Fibroblast of lung (primary cell): ENCODE measurements at places on chromosomes 2 and 18.

- DNase-seq: peak; percentile 57
Observed at GRCh38 chr2:197599285-197599965, 76.0 kb downstream of the RFTN2 start.

GRCh38 chr2:64565949-64566710 is 42.0 kb downstream of the AFTPH start:
- DNase-seq: no peak

DNA sequence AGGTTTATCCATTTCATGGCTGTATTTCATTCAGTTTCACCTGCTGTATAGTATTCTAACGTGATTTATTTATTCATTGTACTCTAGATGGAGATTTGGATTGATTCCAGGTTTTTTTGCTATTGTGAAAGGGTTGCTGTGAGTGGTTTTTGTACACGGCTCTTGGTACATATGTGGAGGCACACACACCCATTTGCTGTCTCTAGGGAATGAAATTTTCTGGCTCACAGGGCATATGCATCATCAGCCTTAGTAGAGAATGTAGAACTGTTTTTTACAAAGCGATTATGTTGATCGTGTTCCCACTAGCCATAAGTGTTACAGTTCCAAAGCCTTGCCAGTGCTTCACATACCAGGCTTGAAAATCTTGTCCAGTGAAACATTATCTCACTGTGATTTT is 5.1 kb downstream of the SPTBN1 start:
- DNase-seq: no peak

- peak; percentile 47 for DNase-seq
Observed at GRCh38 chr2:70094978-70095719, 7.9 kb downstream of the PCBP1 start.

DNA sequence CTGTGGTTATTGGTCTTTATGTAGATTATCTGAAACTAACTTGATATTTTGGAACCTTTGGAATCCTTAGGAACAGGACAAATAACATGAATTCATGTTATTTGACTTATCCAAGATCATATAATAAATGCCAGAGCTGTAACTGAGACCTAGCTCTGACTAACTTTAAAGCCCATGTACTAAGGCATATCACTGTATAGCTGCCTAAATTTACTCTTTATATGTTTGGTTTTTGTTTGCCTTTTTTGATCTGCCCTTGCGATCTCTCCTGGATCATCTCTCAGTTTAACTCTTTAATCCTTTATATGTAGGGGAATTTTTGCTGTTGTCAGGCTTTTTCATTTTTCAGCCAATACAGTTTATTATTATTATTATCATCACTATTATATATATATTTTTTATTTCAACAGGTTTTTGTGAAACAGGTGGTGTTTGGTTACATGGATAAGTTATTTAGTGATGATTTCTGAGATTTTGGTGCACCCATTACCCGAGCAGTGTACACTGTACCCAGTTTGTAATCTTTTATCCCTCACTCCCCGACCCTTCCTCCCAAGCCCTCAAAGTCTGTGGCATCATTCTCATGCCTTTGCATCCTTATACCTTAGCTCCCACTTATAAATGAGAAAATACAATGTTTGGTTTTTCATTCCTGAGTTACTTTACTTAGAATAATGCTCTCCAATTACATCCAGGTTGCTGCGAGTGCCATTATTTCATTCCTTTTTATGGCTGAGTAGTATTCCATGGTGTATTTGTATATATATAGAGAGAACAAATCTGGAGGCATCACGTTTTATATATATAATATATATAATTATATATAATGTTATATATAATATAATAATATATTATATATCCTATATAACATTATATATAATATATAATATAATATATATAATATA is 48.9 kb downstream of the APLF start:
- DNase-seq: no peak

DNA sequence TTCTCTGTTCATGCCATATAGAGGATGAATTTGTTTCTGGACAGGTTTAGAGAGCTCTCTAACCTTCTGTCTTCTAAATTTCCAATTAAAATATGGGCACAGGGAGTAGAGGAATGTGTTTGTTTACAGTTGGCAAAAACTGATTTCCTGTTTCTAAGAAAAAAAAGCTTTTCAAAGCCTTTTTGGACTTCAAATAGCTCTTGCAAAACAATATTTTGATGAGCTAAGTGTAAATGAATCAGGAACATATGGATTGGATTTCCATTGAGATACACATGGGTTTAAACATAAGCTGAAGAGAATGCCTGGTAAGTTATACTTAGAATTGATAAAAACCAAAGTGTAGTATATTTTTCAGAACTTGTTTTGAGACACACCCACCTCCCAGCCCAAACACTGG is 677.5 kb downstream of the NYAP2 start:
- peak; percentile 30 for DNase-seq

GRCh38 chr2:155866477-155866876 is 466.0 kb downstream of the NR4A2 start:
- no peak for DNase-seq

DNA sequence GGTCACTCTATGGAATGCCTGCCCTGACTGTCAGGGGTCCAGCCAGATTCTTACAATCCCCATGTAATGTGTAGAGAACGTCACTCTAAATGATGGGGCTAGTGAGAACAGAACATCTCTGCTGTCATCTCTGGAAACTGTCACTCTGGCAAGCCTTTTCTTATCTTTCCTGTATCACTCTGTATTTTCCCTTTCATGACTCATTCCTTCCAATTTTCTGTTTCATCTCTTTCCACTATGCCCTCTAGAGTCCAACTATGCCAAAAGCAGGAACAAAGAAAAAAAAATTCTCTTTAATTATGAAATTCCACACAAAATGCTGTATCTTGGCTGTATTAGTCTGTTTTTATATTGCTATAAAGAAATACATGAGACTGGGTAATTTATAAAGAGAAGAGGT is 608.8 kb downstream of the ADCYAP1 start:
- no peak for DNase-seq

- DNase-seq: no peak
Observed at GRCh38 chr2:230957756-230958391, 32.8 kb upstream of the GPR55 start.

DNA sequence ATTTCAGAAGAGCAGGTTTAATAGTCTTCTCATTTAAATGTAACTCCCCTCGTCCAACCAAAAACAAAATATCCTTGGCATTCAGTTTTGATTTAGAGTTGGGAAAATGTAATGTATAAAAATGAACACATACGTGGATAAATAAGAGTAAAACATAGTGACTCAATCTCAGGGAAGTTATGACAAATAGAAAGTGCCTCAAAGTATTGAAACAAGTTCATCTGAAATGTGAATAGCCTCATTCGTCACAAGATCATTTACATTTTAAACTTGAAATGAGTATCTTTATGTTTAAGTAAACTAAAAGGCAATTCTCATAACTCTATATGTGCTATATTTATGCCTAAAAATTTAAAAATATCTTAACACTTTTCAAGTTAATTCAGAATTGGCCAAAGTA is 122.2 kb upstream of the SMAD7 start:
- peak; percentile 19 for DNase-seq

DNA sequence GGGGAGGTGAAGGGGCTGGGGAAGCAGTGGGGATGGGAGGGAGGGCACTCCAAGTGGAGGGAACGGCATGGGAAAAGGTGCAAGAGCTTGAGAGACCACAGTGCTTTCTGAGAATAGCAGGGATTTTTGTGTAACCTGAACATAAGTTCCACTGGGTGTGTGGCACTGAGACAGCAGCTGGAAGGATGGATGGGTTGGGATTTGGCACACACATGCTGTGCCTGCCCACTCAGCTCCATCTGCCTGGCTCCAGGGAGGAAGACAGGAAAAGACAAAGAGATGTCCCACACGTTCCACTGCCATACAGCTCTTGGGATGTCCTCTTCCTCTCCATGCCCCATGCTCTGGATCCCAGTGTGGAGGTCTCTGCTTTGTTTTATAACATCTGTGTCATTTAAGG is 114.1 kb upstream of the TEX51 start:
- DNase-seq: no peak

DNA sequence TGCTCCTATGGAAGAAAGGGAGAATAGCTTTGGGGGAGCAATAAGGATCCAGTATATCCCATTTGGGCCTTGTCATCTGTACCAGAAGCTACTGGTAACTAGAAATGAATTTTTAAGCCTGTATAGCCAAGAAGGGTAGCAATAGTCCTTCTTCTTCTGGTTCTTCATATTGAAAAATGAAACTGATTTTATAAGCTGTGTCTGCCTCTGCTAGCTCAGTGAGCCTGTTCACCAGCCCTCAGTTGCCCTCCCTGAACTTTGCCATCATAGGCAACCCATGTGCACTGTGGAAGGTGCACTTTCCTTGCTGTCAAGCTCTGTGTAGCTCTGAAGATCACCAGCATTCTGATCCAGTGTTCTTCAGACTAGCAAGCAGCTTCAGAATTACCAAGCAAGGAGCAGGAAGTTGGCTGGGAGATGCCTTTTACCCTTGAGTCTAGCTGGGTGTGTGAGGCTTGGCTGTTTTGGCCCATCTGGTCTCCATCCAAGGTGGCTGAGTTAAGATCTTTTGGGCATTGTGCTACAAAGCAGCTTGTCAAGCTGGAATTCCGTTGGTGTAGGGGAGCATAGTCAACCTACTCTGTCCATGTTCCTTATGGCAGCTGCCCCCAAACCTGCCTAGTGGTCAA is 55.8 kb upstream of the MGAT5 start:
- no peak for DNase-seq

DNA sequence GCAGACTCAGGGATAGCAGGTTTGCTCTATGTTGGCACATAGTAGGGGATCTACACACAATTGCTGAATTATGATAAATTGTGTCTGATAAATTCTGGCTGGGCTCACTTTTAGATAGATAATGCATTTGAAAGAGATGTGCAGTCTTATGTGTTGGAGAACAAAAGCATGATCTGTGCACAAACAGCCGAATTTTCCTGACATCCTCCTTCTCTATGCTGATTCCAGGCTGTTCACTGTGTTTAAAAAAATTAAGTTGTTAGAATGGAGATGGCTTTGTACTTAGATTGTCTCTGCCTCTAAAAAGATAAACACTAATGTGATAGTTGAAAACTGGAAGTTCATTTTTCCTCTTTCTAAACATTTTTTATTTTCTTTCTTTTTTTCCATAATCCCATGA is 2.1 kb downstream of the CERS6 start:
- no peak for DNase-seq

DNA sequence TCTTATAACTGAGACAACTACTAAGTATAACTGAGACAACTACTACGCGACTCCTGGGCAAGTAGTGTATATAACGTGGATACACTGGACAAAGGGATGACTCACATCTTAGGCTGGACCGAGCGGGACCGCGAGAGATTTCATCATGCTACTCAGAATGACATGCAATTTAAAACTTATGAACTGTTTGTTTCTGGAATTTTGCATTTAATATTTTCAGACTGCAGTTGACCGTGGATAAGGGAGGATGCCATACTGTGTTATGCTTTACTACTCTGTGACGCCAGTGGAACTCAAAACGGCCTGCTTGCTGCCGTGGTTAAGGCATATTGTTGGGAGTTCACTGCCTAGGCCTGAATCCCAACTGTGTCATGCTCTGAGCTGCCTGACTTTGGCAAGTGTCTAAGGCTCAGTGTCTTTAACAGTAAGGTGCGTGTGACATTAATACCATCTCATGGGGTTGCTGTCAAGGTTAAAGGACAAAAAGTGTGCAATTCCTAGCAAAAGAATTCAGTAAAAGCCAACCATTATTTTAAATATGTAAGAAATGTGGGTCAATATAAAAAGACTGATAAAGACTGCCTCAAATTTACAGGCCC is 64.6 kb downstream of the BMP10 start:
- DNase-seq: peak; percentile 86

GRCh38 chr2:179550214-179550613 is 285.6 kb upstream of the SESTD1 start:
- DNase-seq: no peak

GRCh38 chr2:65016789-65017188 is 27.6 kb downstream of the SLC1A4 start:
- DNase-seq: no peak

DNA sequence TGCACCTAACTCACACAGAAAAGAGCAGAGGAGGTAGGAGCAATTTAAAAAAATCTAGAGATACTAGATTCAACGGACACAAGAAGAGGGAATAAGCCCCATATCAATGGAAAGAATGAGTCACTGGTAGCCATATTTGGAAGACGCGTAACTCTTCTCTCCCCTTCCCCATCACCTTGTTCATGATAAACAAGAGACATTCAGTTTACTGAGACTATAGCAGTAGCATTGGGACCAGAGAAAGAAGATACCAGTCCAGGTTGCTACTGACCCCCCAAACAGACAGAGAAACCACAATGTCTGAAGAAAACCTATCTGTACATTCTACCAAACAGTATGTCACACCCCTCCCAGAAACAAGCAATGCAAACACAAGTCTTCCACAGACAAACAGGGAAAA is 81.1 kb downstream of the SLC66A3 start:
- DNase-seq: no peak

DNA sequence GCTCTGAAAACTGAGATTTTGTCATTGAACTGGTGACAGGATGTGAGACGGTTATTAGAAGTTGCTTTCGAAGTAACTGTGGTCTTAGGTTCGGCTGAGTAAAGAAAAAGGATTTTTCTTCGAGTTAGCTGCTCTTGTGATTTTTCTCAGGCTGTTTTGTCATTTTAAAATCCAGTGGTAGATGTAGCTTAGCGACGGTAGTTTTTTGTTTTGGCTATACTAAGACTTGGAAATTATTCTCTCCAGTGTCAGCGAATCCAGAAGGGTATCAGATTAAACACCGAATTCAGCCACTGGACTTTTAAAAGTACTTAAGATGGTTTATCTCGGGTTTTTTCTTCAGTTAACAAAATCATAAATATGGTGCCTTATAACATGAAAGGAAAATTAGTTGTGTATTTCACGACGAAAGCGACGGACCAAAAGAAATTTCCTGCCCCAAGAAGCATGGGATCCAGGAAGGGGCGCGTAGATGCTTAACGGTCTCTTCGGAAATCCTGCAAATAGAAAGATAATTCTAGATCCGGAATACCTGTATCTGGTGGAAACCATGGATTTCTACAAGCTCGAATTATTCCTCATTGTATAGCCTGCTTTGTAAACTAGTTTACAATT is 1.2 kb downstream of the SFT2D3 start:
- no peak for DNase-seq

- no peak for DNase-seq
Observed at GRCh38 chr2:4556135-4556896, 852.9 kb downstream of the DCDC2C start.

DNA sequence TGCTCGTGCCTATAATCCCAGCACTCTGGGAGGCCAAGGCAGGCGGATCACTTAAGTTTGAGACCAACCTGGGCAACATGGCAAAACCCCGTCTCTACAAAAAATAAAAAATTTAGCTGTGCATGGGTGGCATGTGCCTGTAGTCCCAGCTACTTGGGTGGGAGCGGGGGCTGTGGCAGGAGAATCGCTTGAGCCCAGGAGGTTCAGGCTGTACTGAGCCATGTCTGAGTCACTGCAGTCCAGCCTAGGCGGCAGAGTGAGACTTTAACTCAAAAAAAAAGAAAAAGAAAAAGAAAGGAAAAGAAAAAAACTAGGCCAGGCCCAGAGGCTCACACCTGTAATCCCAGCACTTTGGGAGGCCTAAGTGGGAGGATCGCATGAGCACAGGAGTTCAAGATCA is 30.8 kb downstream of the TWSG1 start:
- DNase-seq: peak; percentile 61

GRCh38 chr2:135124924-135125886 is 73.1 kb downstream of the RAB3GAP1 start:
- peak; percentile 26 for DNase-seq
